ENCODE measurements at places on chromosomes 3 and 15. TPM values are rescaled to one million over a fixed set of nuclear protein-coding genes. Genes with fewer than 3 reads are reported as not detected.

The TM4SF18 gene
- not detected for total RNA-seq

The SELENOS gene
- 32.2 TPM for total RNA-seq

The PRR20G gene
- not detected for total RNA-seq

The FANCD2OS gene
- not detected for total RNA-seq

The ZNF860 gene
- total RNA-seq: not detected

The SNTN gene
- not detected for total RNA-seq

The HIGD2B gene
- total RNA-seq: 0.24 TPM

The NME9 gene
- total RNA-seq: not detected

All from activated CD8-positive, alpha-beta T cell treated with anti-CD3 and anti-CD28 coated beads, Interleukin-2, amount 10 ng/mL, durations not matched to agents 7 days and 5 days (primary cell).